Posterior cingulate gyrus (tissue), 11 donors: ENCODE measurements at places on chromosomes 11 and 22.
A peak's percentile ranks its signal among the peaks of the same experiment; 100 is the strongest.

DNA sequence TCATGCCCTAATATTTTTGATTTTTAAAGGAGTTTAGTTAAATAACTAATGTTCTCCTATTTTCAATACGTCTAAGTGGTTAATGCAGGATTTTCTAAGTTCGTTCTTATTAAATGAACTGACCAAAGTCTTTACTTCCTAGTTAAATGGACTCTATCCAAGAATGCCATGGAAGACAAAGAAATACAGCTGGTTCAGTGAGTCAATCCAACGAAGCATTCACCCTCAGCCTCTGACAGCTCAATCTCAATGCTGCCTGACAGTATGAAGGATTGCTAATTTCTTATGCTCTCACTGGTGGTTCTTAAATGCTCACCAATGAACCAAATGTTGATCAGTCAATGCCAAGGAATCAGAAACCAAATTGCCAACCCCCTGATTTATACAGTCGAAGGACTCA is 219.4 kb downstream of the CADM1 start:
- no peak for DNase-seq

- no peak for DNase-seq
These were observed 540 bp downstream of the PPARA start for GRCh38 chr22:46150655-46151477.

DNA sequence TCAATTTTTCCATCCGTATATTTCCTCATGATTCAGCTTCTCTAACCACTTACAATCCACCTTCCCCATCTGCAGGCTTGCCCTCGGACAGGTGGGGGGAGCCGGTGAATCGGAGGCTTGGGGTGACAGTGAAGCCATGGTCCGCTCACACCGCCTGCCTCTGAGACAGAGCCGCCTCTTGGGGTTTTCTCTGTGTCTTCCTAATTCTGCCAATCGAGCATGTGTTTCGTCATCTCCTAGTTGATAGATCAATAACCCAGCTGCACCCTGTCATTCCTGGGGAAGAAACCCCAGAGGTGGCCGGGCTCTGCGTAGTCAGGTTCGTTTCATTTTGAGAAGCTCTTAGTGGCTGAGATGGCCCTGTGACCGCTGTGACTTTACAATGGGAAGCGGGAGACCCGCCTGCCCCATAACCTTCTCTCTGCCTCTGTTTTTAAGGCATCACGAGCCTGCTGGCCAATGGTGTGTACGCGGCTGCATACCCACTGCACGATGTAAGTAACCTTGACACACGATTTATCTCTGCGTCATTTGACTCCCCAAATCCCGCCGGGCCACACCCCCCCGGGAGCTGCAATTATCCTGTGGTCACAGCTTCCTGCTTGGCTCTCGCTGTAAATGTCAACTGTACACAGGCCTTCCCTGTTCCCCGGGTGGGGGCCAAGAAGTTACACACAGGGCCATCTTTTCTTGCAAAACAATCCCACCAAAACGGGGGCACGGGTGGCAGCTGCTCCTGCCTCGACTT is 33.3 kb downstream of the ANO1 start:
- no peak for DNase-seq

DNA sequence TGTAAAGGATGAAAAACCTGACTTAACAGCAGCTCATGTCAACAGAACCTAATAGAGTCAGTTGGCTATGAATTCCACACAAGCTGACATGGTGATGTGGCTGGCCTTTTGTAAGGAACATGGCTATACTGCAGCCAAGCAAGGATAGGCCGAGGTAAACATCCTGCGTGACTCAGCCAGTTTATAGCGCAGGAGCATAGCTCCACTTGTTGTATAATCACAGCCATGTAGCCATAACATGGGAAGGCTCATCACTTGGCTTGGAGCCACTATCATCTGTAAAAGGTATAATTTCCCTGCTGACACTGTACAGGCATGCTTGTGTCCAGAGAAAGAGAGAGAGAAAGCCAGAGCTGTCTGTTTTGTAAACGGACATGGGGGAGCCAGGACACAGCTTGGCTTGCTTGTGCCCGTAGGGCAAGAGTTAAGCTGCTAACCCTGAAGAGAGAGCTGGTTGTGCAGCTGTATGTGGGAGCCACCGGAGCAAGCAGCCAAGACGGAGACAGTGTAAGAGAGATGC is 104.4 kb upstream of the PLET1 start:
- DNase-seq, result peak; percentile 39

- peak; percentile 90 for DNase-seq
These were observed 46.9 kb upstream of the TTC12 start for GRCh38 chr11:113267493-113267892.

DNA sequence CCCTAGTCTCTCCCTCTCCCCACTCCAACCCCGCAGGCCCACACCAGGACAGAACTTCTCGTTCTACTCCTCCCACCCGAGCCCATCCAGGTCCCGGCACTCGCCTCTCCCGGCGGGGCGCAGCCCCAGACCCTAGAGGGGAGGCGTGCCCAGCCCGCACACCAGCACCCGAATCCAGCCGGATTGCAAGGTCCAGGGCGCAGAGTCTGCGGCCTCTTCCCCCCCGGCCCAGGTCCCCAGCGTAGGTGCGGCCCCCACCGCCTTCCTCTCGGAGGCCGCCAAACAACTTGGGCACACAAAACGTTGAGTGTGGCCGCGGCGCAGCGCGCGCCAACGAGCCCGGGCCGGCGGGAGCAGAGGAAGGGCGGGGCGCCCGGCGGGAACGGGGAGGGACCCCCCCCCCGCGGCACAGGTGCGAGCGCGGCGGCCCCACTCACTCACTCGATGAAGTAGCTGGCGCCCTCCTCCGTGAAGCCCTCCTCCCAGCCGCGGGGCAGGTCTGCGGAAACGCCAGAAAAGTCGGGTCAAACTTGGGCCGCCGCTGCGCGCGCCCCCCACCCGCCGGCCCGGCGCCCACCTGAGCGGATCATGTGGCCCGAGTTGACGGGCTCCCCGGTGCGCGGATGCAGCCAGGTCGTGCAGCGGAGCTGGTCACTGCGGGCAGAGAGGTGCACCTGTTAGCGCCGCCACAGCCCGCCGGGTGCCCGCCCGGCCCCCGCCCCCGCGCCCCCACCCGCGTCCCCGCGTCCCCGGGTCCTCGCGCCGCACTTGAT is 480 bp downstream of the PLEKHA7 start:
- peak; percentile 81 for DNase-seq

GRCh38 chr22:35152316-35152715 is 86.4 kb downstream of the ISX start:
- DNase-seq, result no peak

DNA sequence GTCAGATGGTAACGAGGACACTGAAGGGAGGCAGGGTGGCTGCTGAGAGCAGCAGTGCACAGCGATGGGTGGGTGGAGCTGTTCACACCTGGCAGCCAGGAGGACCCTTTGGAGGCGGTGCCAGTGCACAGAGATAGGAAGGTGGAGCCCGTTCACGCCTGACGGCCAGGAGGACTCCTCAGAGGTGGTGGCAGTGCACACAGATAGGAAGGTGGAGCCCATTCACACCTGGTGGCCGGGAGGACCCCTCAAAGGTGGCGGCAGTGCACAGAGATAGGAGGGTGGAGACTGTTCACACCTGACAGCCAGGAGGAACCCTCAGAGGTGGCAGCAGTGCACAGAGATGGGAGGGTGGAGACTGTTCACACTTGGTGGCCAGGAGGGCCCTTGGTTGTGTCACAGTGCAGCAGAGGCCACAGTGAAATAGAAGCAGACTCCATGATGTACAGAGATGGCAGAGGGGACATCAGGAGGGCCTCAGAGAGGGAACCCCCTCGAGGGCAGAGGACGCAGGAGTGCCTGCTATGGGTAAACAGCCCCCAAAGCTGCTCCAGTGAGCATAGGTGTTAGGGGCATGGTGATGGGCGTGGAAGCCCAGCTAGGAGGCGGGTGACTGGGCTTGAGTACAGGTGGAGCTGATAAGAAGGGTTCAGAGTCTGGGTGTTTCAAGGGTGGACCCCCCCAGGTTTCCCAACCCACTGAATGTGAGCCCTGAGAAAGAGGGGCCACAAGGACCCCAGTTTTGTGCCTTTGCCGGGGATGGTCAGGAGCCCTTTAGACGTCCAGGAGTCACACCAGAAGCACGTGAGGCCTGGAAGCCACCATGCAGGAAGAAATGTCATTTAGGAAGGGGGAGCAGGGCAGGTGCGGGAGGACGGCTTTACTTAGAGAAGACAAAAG is 566.7 kb downstream of the BRD1 start:
- DNase-seq, result peak; percentile 26

DNA sequence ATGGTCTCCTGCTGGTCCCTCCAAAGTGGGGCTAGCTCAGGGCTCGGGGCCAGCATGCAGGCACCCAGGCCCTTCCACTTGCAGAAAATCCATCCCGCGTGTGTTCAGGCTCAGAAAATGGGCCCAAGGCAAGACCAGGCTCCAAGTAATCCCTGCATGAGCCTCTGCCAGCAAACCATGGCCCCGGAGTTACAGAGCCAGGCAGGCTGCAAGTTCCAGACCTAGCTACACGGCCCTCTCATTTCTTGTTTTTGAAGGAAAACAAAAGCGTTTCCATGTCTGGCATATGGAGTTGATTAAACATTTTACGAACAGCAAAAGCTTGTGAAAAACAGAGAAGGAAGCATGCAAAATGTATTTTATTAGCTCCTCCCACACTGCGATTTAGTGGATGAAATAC is 29.7 kb downstream of the KIAA0930 start:
- no peak for DNase-seq

GRCh38 chr22:45441138-45441537 is 27.6 kb downstream of the RIBC2 start:
- peak; percentile 61 for DNase-seq

DNA sequence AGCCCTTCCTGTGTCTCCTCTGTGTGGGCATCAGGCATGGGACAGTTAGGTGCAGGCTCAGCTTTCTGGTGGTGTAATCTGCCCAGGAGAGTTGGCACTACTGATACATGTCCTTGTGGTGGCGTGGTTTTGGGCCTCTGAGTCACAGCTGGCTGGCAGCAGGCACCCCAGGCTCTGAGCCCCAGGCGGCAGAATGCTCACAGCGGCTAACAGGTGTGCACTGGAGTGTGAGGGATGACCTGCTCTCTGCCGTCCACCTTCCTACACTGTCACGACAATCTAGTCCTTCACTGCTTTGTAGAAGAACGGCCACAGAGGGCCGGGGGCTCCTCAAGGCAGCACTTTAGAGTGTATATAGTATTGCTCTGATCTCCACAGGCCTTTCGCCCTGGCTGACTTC is 100.3 kb upstream of the PITPNB start:
- no peak for DNase-seq

- DNase-seq, result peak; percentile 59
These were observed 19.8 kb downstream of the FAM118A start for GRCh38 chr22:45329530-45329936.

DNA sequence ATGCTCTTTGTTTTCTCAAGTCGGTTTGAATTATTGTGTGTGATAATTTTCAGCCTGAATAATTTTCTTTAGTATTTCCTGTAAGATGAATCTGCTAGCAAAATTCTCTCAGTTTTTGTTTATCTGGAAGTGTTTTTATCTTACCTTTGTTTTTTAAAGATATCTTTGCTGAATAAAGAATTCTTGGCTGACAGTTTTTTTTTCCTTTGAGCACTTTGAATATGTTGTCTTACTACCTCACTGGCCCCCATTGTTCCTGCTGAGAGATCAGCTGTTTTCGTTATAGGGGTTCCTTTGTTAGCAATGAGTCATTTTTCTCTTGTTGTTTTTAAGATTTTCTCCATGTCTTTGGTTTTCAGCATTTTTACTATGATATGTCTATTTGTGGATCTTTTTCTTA is 63.0 kb downstream of the HORMAD2 start:
- DNase-seq, result no peak

- DNase-seq, result no peak
These were observed 5.2 kb downstream of the TSPAN32 start for GRCh38 chr11:2306877-2307500.

DNA sequence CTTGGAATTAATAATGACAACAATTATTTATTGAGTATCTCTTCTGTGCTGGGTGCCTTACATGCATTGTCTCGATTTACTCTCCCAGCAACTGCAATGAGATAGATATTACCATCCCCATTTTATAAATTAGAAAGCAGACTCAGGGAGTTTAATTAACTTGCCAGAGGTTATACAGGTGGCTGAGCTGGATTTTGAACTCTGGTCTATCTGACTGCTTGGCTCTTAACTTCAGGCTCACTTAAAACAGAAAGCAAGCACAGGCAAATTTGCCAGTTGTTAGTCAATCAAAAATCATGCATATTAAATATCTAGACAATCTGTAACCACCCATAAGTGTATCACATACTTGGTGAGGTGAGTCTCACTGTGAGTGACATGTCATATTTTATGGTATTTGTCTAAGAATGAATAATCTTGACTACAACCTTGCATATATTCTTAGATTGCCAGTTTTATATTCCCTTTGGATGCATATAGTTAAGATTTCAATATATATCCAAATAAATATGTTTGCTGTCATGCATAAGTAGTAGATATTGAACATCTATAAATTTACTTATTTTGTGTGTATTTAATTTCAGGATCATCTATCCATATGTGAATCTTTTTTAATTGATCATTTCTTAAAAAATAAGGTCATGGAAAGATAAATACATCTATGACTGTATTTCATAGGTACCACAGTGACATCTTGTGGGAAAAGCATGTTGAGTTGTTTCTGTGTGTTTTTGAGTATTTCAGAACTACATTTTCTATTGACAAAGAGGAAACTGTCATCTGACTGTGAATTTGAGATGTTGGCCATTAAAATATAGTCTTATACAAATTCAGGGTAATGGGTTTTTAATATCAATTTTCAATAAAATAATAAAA is 112.0 kb upstream of the ARHGAP42 start:
- no peak for DNase-seq

- no peak for DNase-seq
These were observed 23.7 kb downstream of the RSPH14 start for GRCh38 chr22:23117891-23118646.

GRCh38 chr22:37911697-37912096 is 5.6 kb downstream of the MICALL1 start:
- no peak for DNase-seq

- no peak for DNase-seq
These were observed 7.4 kb upstream of the DGKZ start for GRCh38 chr11:46339816-46340215.

- peak; percentile 83 for DNase-seq
These were observed 76.4 kb upstream of the PPARA start for GRCh38 chr22:46073683-46074504.
